Dermis blood vessel endothelial cell (primary cell): ENCODE measurements at places on chromosomes 7 and 10. TPM values are rescaled to one million over a fixed set of nuclear protein-coding genes. Genes with fewer than 3 reads are reported as not detected.

SORCS1 gene
- total RNA-seq: not detected in 2 replicates

OR2A42 gene
- total RNA-seq: not detected in 2 replicates

EPO gene
- not detected in 2 replicates for total RNA-seq

CALHM3 gene
- not detected in 2 replicates for total RNA-seq

UBE2D1 gene
- total RNA-seq: 9.4 and 11.3 TPM in 2 replicates

MMRN2 gene
- 465 and 483 TPM in 2 replicates for total RNA-seq

STK31 gene
- 0.17 and 0.19 TPM in 2 replicates for total RNA-seq

SEMA4G gene
- 1.9 and 2.6 TPM in 2 replicates for total RNA-seq

TMEM26 gene
- not detected in 2 replicates for total RNA-seq
